Aorta (tissue), 5 donors: ENCODE measurements at places on chromosomes 12 and 14. TPM values are rescaled to one million over a fixed set of nuclear protein-coding genes. Genes with fewer than 3 reads are reported as not detected.

Gene PPP4R4
- 0.10 TPM for total RNA-seq

Gene PLA2G1B
- total RNA-seq = 0.91 TPM

Gene ZDHHC22
- not detected for total RNA-seq

DNA sequence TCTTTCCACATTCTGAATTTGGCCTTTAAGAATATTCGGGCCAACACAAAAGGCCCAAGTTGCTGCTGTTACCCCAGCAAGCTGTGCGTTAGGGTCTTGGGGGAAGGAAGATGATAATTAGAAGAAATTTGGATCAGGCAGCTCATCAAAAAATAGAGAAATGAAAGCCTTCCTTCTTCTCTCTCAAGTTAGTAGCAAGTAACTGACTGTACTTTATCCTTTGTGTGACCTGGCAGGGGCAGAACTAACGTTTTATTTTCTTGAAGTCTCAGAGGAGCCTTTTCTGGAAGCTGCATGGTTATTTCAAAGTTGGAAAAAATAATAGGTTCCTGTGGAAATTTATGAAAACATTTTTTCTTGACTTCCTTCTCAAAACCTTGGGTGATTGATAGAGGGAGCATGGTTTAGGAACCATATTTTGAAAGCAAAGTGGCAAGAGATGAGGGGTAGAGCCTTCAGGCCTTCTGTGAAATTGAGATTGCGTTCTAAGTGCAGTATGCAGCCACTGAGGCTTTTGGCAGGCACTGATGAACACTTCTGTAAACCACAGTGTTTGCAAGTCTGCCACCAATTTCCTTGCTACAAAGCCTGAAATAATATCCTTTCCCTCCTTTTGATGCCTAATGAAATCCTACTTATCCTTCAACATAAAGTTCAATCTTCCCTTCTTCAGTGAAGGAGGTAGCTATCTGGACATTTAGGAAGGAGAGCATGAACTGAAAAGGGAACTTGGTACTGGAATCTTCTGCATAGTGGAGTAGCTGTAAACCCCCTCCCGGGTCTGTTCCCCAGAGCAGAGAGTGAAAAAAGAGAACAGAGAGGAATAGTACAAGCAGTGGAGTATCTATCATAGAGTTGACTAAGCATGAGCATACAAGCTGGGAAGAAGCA, 123.2 kb downstream of the FGD4 start:
- no peak for DNase-seq

DNA sequence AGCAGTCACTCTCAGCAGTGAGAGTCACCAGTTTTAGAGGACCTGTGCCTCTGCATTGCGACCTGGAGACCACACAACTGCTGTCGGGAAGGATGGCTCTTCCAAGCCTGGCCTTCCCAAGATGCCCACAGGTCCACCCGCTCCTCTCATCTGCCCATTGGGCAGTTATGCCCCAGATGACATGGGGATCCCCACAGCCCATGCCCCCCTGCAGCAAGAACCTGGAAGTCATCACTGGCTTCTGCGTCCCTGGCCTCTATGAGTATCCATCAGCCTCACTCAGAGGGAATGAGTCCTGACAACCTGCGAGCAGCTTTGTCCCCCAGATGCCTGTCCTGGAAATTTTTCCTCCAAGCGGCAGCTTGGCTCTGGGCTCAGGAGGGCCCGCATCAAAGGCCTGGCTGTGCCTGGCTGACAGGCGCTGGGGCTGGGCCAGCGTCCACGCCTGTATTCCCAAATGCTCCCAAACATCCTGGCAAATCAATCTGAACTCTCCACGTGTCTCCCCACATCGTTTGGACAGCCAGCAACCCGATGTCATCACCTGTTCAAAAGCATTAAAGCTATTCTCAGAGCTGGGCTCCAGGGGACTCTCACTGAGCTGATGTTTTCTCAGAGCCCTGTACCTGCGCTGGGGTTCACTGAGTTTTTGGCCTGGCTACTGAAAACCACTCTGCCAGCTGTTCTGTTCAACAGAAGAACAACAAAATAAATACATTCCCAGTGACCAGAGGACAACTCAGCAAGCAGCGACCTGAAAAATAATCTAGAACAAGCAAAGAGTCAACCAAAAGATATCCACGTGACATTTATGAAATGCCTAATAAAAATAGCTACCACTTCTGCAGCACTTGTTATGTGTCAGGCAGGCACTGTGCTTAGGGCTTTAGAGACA, 57.8 kb downstream of the CLMN start:
- DNase-seq = no peak

- no peak for DNase-seq
These were observed 110.4 kb upstream of the CPSF6 start for GRCh38 chr12:69129017-69129416.

GRCh38 chr14:89279649-89280232, 137.3 kb downstream of the FOXN3 start:
- DNase-seq = no peak

- no peak for DNase-seq
These were observed 2.3 kb downstream of the CRACR2A start for GRCh38 chr12:3750616-3751015.

GRCh38 chr12:8096281-8096915, 14.3 kb downstream of the NECAP1 start:
- DNase-seq = no peak

GRCh38 chr12:4849115-4849541, 60.6 kb upstream of the KCNA1 start:
- no peak for DNase-seq

Gene NTS
- total RNA-seq = 0.65 TPM

DNA sequence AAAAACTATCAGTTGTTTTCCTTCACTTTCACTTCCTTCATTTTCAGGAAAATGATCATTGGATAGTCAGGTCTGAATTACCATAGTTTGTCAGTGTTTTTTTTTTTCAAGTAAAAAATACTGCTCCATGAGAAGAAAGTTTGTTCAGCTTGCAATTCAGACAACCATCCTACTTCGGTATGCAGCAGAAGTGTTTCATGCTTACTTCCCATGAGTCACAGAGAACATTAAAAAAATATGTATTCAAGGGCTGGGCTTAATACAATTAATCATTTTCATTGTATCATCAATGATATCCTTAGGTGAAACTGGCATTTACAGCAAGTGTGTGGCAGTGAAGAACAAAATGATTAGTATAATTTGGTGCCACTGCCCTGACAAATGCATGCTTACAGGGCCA, 21.6 kb downstream of the PYM1 start:
- no peak for DNase-seq

- no peak for DNase-seq
These were observed 15.8 kb upstream of the STAB2 start for GRCh38 chr12:103571286-103571685.

Gene SLC39A2
- total RNA-seq = not detected

Gene MFAP5
- total RNA-seq = 470 TPM

Gene FOXN4
- total RNA-seq = not detected

- DNase-seq = no peak
These were observed 90.4 kb downstream of the KIF21A start for GRCh38 chr12:39352471-39353017.
